ENCODE measurements at places on chromosomes 1 and 21. TPM values are rescaled to one million over a fixed set of nuclear protein-coding genes. Genes with fewer than 3 reads are reported as not detected.

SELL gene
- total RNA-seq = 0.31 TPM

LGR6 gene
- total RNA-seq = 0.08 TPM

NHLH1 gene
- 0.18 TPM for total RNA-seq

CR1L gene
- not detected for total RNA-seq

S100A9 gene
- 0.44 TPM for total RNA-seq

HDGF gene
- total RNA-seq = 325 TPM

RGS5 gene
- total RNA-seq = 1.5 TPM

TSSK3 gene
- 3.6 TPM for total RNA-seq

MROH9 gene
- not detected for total RNA-seq

GRCh38 chr1:54112705-54113368 lies 40.0 kb downstream of the CDCP2 start:
- no peak for DNase-seq

GRCh38 chr1:188937965-188938551 lies 1539.6 kb downstream of the BRINP3 start:
- DNase-seq = peak; percentile 12

DNA sequence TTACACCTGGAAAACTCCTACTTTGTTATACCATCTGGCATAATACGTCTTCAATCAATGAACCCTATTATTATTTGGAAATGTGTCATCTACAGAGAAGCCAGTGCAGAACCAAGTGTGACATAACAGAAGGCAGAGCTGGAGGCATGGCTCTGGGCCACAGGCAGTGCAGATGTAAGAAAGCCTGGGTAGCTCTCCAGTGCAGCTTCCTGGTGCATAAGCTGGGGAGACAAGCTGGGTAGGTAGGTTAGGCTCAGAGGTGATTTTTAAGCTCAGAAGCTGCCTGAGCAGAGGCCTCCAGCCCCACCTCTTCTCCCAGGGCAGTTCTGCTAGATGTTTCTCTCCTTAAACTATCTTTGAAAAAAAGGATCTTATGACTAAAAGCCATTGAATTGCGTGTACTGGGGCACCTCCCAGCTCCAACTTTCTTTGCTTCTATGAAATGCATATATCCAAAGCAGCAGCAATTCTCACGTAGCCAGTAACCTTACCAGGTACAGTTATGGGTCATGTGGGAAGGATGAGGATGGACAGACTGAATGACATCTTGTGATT lies 30.7 kb downstream of the AKNAD1 start:
- no peak for DNase-seq

GRCh38 chr21:38988509-38989378 lies 183.0 kb downstream of the ETS2 start:
- DNase-seq = no peak

- DNase-seq = no peak
Observed at GRCh38 chr1:118244194-118244593, 59.2 kb upstream of the SPAG17 start.

GRCh38 chr21:42855937-42856335 lies 23.4 kb downstream of the WDR4 start:
- DNase-seq = no peak

GRCh38 chr1:61921435-61921834 lies 179.2 kb downstream of the PATJ start:
- DNase-seq = no peak

DNA sequence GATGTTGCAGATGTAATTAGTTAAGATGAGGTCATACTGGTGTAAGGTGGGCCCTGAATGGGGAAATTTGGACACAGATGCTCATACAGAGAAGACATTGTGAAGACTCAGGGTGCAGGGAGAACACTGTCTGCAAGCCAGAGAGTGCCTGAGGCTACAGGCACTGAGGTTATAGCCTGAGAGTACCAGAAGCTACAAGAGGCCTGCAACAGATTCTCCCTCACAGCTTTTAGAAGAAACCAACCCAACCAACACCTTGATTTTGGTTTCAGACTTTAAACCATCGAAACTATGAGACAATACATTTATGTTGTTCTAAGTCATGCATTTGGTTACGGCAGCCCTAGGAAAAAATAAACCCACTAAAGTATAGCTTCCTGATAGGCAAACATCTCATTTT lies 321.7 kb upstream of the USP25 start:
- DNase-seq = no peak

DNA sequence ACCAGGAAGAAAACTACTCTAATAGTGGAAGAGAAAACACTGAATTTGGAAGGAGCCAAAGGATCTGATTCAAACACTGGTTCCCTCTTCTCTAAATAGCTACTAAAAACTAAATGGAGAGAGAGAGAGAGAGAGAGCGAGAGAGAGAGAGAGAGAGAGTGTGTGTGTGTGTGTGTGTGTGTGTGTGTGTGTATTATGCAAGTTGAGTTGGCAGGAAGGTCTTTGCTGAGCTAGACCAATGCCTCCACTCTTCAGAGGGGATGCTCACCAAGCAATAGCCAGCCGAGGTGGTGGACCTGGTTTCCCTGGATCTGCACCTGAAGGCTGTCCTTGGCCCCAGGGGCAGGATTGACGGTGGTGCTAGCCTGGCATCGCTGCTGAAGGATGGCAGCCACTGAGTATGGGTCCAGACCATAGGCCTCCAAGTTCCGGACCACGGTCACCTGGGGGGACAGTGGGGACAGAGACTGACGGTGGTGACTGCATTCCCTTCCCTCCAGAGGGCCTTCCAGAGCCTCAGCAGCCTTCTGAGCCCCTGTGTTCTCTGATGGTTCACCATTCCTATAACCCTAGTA lies 18.8 kb downstream of the EIF2D start:
- no peak for DNase-seq

DNA sequence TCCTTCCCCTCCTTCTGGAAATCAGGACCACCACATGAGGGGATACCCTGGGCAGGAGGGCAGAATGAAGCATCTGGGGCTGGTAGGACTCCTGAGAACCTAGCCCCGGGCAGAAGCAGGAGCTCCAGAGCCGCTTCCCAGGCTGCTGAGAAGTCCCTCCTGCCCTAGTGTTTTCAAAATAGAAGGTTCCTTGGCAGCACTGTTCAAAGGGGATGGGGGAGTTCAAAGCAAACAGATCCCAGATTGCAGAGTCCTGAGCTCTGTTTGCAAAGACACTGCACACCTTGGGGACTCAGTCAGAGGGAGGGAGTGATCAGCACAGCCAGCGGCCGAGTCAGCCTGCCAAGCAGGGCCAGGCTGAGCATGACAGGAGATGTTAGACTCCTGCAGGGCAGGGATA lies 177.8 kb downstream of the PTPRU start:
- DNase-seq = no peak

- DNase-seq = no peak
Observed at GRCh38 chr1:30928171-30928570, 19.6 kb upstream of the SDC3 start.

- no peak for DNase-seq
Observed at GRCh38 chr1:56508523-56508983, 70.8 kb downstream of the PLPP3 start.

DNA sequence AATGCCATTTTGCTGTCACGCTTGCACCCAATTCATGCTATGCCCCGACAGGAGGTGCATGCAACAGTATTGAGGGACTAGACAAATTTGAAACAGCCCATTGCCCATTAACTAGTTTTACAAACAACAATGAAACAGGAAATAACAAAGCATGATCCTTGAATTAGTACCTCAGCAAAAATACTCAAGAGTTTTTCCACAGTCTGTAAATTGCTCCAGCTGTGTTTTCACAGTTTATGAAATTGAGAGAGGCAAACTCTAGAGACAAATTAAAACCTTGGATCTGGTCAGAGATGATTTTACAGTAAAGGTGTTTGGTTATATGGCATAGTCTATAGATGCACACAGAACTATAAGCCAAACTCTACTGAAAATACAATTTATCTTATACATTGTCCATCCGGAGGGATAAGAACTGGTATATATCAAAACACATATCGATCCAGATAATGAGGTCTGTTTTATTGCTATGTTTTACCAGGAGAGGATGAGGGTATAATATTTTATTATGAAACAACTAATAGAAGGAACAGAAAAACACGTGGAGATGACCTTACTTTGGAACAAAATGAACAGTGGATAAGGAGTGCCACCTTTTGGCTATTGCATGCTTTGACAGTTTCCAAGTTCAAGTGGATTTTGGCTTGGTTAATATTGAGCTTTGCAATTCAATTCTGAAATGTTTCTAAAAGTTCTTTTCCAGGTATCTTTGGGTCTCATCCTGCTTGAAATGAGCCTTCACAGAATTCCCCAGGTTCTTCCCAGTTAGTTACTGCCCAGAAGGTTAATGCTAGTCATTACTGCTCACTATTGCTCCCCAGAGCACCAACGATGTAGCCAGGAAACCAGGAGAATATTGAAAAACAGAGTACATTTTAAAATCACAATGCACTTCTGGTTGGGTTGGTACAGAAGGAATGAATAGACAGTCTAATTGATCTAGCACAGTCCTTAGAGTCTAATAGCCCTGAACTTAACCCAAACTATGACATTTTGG lies 45.7 kb downstream of the ZC3H11B start:
- DNase-seq = peak; percentile 30

DNA sequence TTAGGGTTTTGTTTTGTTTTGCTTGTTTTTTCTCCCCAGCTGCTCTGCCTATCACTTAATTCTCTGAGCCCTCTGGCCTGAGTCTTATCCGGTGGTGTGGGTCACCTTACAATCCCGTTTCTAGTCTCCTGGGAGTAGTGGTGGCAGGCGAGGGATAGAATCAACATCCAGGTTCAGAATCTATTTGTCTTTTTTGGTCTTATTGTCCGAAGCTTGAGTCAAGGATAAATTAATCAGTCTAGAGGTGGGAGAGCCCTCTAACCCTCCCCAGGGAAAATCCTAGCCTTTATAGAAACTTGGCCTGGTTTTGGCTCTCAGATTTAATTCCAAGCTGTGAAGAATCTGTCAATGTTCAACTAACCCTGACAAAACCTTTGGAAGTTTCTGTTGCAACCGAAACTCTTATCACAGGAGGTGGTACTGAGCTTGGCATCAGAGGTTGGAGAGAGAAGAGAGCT lies 246.3 kb downstream of the FGGY start:
- DNase-seq = no peak

DNA sequence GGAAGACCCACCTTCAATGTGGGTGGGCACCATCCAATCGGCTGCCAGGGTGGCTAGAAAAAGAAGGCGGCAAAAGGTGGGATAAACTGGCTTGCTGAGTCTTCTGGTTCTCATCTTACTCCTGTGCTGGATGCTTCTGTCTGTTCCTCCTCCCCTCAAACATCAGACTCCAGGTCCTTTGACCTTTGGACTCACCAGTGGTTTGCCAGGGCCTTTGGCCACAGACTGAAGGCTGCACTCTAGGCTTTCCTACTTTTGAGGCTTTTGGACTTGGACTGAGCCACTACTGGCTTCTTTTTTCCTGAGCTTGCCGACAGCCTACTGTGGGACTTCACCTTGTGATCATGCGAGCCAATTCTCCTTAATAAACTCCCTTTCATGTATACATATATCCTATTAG lies 55.9 kb downstream of the VCAM1 start:
- no peak for DNase-seq

- DNase-seq = no peak
Observed at GRCh38 chr1:182368903-182369302, 22.7 kb downstream of the GLUL start.

DNA sequence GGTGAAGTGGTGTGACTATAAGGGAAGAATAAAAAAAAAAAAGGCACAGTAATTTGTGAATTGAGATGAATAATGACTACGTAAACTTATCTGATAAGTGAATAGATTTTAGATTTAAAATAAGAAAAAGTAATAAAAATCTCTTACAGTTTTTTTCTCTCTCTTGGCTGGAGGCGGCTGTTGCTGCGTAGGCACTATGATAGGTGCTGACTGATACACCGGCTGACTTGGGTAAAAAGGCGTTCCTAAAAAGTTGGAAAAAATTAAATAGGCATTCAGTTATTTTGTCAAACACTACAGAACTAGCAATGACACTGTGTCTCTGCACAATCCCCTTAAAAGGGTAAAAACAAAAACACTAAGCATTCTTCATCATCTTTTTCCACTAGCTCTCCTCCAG lies 185.7 kb upstream of the HP1BP3 start:
- DNase-seq = no peak

- no peak for DNase-seq
Observed at GRCh38 chr1:155706139-155706538, 17.2 kb downstream of the DAP3 start.

GRCh38 chr1:207398986-207399385 lies 55.1 kb upstream of the CR2 start:
- no peak for DNase-seq

DNA sequence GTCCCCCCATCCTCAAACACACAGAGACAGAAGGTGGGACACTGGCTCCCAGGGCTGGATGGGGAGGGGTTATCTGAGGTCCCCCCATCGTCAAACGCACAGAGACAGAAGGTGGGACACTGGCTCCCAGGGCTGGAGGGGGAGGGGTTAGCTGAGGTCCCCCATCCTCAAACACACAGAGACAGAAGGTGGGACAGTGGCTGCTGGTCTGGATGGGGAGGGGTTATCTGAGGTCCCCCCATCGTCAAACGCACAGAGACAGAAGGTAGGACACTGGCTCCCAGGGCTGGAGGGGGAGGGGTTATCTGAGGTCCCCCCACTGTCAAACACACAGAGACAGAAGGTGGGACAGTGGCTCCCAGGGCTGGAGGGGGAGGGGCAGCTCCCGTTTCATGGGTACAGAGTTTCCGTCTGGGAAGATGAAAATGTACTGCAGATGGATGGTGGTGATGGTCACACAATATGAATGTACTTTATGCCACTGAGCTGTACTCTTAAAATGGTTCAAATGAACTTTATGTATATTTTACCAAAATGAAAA lies 69.2 kb downstream of the SCCPDH start:
- DNase-seq = no peak

GRCh38 chr1:25432749-25433388 lies 2.2 kb downstream of the MACO1 start:
- DNase-seq = no peak

DNA sequence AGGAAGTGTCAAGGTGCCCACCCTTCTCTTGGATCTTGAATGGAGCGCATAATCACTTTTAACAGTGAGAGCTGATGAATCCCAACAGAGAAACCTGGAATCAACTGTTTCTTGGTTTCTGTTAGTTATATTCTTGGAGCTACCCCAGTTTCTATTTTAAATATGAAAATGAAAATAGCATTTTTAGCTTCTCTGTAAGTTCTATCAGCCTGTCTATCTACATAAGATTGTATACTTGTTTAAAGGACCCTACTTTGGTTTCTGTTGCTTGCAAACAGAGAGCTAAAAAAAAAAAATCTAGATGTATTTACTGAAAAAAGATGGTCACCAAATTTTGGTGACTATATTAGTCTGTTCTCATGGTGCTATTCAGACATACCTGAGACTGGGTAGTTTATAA lies 670.0 kb downstream of the NCAM2 start:
- DNase-seq = no peak

Measured in Panc1 (cell line).